Eye (tissue), 1 donor: ENCODE measurements at places on chromosomes 5 and 9.
A peak's percentile ranks its signal among the peaks of the same experiment; 100 is the strongest.

- DNase-seq, result no peak
Observed at GRCh38 chr9:35432076-35432475, 57.8 kb upstream of the RUSC2 start.

DNA sequence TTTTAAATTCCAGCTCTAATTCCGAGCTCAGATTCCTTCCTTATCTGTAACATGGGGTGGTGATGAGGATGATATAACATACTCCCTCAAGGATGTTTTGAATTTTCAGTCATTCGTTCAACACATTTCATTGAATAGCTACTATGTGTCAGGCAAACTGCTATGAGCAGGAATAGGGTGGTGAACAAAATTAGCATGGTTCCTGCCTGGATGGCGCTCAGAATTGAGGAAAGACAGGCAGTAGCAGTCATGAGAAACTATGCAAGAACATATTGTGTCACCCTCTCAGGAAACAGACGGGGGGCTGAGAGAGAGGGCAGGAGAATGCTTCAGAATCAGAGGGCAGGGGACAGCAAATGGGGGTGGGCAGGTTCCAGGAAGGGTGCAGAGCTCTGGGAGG, 265.2 kb downstream of the NSG2 start:
- DNase-seq, result no peak

GRCh38 chr5:59460368-59461153, 433.0 kb downstream of the PDE4D start:
- peak; percentile 57 for DNase-seq

DNA sequence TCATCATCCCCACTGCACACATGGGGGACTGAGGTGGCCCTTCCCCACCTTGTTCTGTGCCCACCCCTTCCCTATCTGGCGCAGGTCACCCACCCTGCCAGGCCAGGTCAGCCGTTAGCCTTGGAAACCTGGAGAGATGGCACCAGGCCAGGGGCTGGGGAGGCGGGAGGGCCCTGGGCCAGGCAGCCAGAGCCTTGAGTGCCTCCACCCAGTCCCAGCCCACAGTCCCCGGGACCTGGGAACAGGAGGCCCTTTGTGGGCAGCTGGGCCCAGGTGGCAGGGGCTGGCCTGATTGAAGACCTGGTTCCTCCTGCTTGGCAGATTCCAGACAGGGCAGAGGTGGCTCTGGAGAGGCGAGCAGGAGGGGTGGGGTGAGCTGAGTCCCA, 70.6 kb downstream of the LRSAM1 start:
- DNase-seq, result no peak

DNA sequence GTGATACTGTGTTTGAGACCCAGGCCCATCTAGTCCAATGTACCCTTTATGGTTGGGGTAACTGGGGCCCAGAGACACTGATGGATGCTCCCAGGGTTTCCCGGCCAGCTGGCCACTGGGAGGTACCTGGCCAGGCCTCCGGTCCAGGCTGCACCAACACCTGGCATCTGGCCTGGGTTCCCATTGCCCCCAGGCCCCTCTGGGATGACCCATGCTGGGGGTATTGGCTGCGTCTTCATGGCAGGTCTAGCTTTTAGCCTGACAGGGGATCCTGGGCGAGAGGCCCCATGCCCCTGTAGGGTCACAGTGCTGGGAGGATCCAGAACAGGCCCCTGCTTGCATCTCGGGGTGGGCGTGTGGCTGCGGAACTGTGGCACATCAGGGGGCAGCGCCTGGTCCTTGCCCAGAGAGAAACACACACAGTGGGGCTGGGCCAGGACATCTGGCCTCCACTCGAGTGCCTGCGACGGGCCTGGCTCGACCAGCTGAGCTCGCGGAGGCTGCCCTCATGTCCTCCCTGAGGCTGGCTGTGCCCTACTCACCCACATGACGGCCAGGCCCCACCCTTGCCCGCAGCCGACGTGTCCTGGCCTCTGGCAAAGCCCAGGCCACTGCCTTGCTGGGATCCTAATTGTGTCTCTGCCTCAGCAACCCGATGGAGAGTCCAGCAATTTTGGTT, 21.5 kb upstream of the COL5A1 start:
- no peak for DNase-seq

- no peak for DNase-seq
Observed at GRCh38 chr5:96402500-96402899, 30.5 kb downstream of the PCSK1 start.

DNA sequence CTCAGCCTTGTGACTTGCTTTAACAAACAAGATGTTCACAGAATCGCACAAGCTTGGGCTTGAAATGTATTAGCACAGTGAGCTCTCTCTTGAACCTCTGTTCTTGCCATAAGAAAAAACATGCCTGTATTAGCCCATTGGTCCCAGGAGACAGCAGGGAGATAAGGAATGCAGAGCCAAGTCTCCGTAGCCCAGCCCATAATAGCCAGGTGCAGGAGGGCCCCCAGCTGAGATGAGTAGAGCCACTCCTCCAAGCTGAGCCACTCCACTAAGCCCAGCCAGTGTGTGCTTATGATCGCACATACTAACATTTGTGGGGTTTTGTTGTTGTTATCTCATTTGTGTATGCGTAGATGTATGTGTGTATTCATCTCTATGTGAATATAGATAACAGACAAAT, 21.6 kb upstream of the SVEP1 start:
- DNase-seq, result no peak

DNA sequence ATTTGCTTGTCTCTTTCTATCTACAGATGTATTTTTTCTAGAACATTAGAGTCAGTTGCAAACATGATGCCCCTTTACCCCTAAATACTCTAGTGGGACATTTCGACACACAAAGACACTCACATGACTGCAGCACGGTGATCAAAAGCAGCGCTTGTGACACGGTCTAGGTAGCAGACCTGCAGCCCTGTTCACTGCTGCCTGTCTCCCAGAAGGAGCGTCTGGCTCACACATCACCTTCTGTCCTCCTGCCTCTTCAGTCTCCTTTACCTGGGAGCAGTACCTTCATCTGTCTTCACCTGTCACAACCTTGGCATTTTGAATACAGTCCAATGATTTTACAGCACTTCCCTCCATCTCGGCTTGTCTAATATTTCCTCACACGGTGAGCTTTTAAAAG, 51.9 kb upstream of the SH3PXD2B start:
- DNase-seq, result no peak

DNA sequence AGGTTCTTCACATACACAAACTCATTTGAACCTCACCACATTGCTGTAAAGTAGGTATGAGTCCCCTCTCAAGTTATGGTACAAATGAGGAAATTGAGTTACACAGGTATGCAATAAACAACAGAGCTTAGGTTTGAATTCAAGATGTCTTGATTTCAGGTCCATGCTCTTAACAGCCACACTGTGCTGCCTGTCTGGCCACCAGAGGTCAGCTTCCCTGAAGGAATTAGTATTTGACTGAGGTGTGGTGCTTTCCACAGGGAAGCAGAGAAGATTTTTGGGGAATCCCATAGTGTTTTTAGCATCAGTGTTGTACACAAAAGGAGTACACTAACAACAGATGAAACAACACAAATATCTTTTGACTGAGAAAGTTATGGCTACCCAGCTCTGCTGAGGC, 94.4 kb upstream of the ITGA1 start:
- DNase-seq, result peak; percentile 9

- no peak for DNase-seq
Observed at GRCh38 chr5:10588109-10588775, 24.4 kb downstream of the ANKRD33B start.

GRCh38 chr5:38940230-38940858, 94.5 kb downstream of the OSMR start:
- DNase-seq, result no peak

DNA sequence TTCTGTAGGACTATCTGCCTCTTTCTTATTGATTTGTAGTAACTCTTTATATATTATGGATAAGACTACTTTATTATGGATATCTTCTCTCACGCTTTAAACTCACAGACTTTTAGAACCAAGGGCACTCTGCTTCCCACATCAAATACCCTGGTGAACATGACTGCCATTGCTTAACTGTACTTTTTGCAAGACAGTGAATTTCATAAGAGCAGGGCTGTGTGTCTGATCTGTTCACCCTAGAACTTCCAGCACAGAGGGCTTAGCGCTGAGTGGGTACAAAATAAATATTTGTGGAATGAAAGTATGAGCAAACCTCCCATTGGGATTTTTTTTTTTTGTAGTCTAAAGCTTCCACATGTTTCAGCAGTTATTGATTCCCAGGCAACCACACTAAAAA, 84.8 kb downstream of the CFAP77 start:
- no peak for DNase-seq

- no peak for DNase-seq
Observed at GRCh38 chr5:168479166-168479565, 7.1 kb upstream of the RARS1 start.

- DNase-seq, result no peak
Observed at GRCh38 chr5:128020012-128020411, 63.6 kb upstream of the SLC12A2 start.

DNA sequence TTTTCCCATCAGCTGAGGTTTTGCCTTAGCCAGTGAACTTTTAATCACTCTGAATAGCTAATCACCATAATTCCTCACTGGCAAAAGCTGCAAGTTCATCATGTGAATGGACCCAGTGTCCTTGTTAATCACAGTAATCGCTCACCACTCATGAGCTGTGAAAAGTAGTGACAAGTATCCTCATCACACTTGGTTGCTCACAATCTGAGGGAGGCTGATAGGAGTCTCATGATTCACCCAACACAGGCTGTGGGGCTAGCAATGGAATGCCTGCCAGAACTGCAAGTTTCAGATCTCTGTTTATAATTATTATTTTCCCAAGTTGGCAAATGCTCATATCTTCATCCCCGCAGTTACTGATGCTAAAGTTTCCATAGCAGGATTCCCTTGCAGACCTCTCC, 467.2 kb downstream of the KIF4B start:
- peak; percentile 86 for DNase-seq

DNA sequence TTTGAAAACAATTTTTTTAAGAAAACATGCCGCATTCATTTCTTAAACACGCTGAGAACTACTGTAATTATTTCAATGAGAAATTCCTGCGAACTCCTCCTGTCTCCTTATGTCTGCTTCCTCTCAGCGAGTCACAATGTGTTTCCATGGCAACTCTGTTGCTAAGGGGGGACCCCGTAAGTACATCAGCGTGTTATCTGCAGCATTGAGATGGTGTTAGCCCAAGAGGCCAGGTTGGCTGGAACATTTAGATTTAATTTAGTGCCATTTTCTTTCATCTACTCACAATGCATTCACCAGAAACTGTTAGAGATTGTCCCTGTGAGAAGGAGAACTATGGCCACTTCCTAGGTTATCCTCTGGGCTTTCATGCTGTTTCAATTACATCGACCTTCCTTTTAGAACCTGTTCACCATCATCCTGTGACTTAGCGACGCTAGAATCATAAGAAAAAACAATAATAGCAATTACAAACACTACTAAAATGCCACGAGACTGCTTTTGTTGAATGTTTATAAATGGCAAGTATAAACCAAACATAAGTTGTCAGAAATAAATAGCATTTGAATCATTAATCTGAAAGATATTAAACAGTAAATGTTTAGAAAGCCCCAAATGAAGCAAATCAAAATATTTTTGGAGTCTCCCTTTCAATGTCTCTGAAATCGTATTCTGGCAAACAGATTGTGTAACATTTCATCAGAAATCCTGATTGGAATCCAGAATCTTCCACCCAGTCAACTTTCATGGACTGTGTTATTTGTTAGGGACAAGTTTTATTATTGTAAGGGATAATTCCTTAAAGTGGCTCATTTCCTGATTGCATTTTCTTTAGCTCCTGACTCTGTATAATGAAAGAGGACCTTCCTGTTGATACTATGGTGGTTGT, 39.7 kb upstream of the SHC3 start:
- peak; percentile 85 for DNase-seq

GRCh38 chr5:79856456-79857055, 134.5 kb downstream of the MTX3 start:
- DNase-seq, result no peak

DNA sequence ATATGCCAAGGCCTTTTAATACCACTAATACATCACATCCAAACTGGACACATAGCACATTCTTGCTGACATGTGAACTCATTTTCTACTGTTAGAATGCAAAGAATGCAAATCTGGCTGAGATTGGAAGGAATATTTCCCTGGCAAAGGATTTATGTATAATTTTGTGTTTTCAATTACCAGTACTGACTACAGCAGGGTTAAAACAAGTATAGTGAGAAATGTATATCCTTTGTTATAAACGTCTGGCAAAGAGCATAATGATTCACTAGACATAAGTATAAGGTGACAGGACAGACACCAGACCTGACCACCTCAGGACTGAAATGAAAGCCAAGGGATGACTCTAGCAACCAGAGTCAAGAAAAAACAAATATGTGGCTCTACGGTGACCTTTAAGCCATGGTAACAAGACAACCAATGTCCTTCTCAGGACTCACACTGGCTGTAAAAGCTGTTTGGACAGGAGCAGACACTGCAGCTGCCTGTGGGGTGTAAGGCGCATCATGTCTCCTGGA, 95.0 kb downstream of the MRPS27 start:
- DNase-seq, result no peak

DNA sequence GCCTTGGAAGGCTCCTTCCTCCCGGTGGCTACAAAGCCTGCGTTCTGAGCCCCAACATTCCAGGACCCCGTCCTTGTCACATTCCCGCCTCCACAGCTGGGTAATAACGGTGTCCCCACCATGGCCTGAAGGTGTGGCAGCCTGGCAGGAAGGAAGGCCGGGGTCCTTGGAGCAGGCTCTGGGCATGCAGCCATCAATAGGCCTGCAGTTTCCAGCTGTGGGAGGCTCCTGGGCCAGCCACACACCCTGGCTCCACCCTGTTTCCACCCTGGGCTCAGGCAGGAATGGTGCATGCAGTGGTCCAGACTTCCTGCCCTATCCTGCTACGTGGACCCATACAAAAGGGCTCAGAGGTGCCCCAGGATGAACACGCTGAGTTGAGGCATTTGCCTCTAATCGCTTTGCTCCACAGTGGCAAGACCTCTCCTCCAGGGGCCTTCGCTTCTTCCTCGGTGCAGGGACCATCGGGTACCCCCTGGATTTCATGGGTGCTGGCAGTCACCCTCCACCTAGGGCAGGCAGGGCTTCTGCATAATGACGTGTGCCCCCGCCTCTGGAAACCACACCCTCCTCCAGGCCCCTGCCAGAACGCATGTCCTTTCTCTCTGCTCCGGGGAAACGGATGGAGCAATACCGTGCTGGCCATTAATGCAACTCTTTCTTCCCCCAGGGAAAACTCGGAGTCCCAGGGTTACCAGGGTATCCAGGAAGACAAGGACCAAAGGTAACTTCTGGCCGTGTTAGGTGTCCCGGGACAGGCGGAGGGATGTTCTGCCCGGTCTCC, 95.1 kb upstream of the FCN2 start:
- no peak for DNase-seq

- DNase-seq, result peak; percentile 60
Observed at GRCh38 chr5:175800656-175801081, 70.7 kb upstream of the CPLX2 start.

- no peak for DNase-seq
Observed at GRCh38 chr5:172235827-172236736, 42.1 kb downstream of the EFCAB9 start.

- peak; percentile 4 for DNase-seq
Observed at GRCh38 chr9:77595426-77596095, 52.6 kb downstream of the GNA14 start.

DNA sequence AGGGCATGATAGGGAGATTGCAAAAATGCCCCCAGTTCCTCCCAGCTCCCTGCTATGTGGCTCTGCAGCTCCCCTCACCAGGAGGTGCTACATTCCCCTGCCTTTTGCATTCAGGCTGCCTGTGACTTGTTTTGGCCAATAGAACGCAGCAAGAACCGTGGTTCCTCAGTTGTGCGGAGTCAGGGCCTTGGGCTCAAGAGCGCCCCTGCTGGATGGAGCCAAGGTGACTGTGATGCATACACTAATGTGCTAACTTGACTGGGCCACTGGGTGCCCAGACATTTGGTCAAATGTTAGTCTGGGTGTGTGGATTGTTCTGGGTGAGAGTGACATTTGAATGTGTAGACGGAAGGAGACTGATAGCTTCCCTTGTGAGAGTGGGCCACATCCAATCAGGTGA, 123.3 kb upstream of the MVB12B start:
- DNase-seq, result no peak
